Fibroblast of skin of scalp (primary cell): ENCODE measurements at places on chromosomes 1 and 21.

GRCh38 chr1:62144238-62144831 lies 50.3 kb upstream of the L1TD1 start:
- DNase-seq, result peak; percentile 50

DNA sequence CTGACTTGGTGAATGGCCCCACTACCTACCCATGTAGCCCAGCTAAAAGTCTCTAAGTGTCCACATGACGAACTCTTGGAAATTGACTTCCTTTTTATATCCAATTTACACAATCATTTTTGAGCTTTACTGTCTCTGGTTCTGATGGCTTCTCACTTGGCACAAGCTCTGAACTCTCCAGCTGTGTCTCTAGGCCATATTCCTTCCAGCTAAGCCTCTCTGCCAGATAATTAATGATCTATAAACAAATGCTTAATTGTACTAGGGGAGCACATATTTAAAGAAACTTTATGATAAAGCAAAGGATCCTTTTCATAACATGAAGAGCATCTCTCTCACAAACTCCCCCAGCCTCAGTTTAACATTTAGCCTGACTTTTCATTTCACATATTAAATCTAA lies 16.3 kb upstream of the BEND5 start:
- DNase-seq, result no peak

GRCh38 chr1:59384443-59384842 lies 87.5 kb downstream of the FGGY start:
- no peak for DNase-seq

- DNase-seq, result no peak
Observed at GRCh38 chr1:151255381-151255780, 847 bp downstream of the PSMD4 start.

- DNase-seq, result no peak
Observed at GRCh38 chr21:24032709-24033232, 1574.5 kb downstream of the MRPL39 start.

DNA sequence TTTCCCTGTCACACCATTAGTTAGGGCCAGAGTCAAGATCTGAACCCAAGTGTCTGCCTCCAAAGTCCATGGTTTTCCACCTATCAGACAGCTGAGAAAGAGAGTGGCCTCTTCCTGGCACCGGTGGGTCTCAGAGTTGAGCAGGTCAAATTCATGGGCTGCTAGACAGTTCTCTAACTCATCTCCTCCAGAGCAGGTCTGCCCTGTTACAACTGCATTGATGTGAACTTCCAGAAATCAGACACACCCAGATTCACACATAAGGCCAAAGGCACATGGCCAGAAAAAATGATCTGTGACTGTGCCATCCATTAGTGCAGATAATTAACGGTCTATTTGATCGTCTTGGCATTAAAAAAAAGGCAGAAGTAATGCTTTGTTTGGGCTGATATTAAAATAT lies 17.5 kb downstream of the SMIM12 start:
- no peak for DNase-seq

- DNase-seq, result no peak
Observed at GRCh38 chr1:156419854-156420204, 50.8 kb downstream of the RHBG start.

DNA sequence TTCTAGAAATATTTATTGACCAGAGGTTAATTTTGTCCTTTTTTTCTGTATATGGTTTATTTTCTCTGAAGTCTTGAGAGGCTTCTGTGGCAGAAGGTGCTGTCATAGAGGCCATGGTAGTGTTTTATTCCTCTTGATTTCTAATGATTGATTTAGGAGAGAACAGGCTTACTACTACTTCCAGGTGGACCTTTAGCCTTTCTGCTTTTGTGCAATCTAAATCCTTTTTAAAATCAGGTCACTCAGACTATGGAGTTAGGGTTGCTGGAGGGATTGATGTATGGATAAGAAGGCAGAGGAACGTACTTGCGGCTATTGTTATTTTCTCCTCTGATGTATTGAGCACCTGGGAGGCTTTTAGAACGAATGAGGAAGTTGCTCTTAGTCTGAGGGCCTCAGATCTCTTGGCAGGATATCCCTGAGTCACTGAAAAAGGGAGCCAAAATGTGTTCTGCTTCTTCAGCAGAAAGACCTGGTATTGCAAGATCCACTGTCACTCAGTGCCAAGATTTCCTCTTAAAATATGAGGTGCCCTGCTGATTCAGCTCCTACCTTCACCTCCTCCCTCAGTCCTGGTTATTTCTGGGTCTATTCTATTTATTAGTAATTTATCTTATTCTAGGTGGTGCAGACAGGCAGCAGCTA lies 277.4 kb downstream of the ZNF648 start:
- no peak for DNase-seq

GRCh38 chr1:165897326-165898303 lies 70.2 kb downstream of the UCK2 start:
- peak; percentile 49 for DNase-seq

- DNase-seq, result no peak
Observed at GRCh38 chr1:38870996-38871395, 2.2 kb downstream of the MYCBP start.

GRCh38 chr1:151837884-151838221 lies 1.8 kb downstream of the C2CD4D start:
- DNase-seq, result no peak

GRCh38 chr1:1753607-1754005 lies 24.7 kb downstream of the NADK start:
- DNase-seq, result no peak

- no peak for DNase-seq
Observed at GRCh38 chr1:119805746-119806145, 5.5 kb downstream of the REG4 start.

- no peak for DNase-seq
Observed at GRCh38 chr1:177600321-177600720, 369.5 kb downstream of the SEC16B start.
